ENCODE measurements at places on chromosomes 6 and 20.
A peak's percentile ranks its signal among the peaks of the same experiment; 100 is the strongest.

DNA sequence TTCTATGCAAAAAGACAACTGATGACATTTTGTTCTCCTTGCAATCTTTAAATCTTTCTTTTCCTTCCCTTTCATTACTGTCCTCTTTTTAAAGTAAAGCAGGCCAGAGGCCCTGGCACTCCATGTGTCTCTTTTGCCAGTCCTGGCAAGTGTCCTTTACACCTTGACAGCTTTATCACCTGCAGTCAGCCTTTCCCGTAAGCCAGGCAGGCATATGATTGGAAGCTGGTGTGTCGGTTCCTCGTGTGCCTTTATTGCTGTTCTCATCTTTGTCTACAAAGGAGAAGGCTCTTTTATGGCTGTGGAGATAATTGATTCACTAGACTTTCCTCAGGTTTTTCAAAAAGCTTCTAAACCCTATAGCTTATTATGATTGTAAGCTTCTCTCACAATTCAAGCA, 162.3 kb upstream of the FBXL4 start:
- no peak for DNase-seq

DNA sequence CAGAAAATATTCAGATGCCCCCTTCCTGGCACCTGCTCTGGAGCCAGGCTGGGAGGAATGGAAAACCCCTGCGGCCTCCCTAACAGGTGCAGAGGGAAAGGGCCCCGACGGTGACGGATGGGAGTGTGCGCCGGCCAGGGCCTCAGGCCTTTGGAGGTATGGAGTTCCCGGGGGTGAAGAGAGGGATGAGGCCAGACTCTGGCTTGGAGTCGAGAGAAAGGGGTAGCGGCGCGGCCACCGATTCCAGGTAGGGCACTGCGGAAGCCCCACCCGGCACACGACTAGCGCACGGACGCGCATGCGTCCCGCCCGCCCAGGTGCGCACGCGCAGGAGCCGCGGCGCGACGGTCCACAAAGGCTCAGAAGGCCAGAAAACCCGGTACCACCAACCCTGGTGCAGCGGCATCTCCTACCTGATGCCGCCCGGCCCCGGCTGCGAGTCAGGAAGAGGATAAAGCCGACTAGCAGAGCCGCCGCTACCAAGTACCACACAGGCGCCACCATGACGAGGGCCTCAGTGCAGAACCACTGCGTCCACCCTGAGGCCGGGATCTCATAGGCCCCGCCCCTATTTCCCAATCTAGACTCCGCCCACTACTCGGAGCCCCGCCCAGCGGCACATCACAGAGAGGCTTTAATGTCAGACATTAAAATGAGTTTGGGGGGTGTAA, at the start of gene DDRGK1:
Gene DDRGK1, minus strand, starts transcription at position 559 of the 671 bp plus-strand sequence. Its CDS starts 55 bp downstream, at position 504.
- DNase-seq = peak; percentile 84

DNA sequence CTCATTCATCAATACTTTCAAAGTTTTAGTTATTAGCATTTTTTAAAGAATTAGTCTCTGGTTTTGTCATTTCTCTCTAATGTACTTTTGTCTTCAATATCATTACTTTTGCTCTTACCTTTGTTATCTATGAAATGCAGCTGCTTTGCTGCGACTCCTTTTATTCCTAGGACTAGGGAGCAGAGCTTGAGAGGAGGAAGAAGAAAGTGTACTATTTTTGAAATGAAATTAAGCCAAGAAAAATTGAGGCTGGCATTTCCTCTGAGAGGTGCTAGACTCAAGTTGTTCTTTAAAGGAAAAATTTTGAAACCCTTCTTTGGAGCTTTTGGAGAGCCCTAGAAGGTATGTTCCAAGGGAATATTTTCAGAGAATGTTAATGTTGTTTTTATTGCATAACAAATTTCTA, 48.3 kb upstream of the MRAP2 start:
- DNase-seq = no peak

DNA sequence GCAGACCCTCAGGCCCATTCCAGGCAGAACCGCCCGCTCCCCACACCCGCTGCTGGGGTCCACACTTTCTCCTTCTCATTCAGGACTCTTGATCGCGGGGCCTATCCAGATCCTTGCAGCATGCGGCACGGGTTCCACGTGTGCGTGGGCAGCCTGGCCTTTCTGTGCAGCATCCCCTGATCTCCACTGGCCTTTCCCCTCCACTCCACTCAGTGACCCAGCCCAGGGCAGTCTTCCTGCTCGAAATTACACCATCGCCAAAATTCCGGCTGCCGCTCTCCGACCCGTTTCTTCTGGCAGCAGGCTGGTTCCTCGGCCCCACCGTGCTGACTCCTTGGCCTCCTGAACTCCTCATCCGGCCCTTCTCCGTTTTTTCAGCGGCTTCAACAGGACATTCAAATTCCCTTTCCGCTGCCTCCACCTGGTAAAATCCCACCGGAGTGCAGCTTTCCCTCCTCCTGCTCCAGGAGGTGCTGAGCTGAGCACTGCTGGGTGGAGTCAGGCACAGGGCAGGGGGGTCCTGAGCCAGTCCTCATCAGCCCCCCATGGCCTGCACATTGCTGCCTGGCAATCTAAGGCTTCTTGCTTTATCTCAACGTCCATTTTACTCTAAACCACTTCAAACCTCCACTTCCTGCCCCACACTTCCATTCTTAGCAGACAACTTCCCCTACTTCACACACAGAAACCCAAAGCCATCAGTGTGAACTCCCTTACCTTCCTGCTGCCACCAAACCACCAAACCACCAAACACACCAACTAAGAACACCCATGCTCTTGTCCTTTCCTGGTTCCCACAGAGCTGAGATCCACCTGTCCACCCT, 9.0 kb downstream of the SFT2D1 start:
- DNase-seq = no peak

- DNase-seq = no peak
Measured at GRCh38 chr6:129099696-129100095, 216.8 kb downstream of the LAMA2 start.

DNA sequence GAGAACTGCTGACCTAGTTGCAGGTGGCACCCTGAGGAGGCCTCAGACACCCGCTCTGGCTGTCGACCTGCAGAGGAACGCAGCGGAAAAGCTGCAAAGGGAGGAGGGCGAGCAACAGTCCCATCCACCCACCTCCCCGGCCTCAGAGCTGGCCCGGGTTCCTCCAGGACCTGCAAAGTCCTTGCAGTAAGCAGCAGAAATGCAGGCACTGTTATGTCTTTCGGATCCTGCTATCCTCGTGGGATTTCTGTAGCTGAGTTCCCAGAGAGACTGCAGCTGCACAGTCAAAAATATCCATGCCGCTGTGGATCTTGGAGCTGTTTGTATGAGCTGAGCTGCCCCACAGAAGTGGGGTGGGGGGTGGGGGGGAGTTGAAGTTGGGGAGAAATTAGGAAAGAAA, 251.3 kb downstream of the ANKRD60 start:
- no peak for DNase-seq

DNA sequence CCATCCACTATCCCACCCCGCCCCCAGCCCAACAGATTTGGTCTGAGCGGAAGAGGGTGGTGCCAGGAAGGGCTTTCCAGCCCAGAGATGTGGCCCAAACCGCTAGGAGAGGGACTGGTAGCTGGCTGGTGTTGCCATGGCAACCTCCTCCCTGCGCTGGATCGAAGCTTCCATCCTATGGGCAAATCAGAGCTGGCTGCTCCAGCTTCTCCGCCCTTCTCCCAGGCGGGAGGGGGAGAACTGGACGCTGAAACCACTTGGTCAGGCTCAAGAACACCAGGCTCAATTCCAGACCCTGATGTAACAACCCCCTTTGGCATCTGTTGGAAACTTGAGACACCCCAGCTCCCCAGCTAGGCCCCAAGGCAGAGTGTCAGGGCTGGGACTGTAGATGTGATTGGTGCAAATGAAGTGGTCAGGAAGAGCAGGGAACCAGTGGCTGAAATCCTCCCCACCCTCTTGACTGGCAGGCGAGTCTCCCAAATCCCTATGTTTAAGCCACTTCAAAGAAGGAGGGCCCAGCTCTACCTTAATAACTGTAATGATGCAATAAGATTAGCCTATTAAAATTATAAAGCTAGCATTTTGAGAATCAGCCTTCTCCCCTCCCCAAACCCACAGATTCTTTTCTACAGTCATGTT, 4.2 kb downstream of the RIMS4 start:
- no peak for DNase-seq

- no peak for DNase-seq
Measured at GRCh38 chr20:51359401-51359800, 183.1 kb downstream of the NFATC2 start.

- DNase-seq = peak; percentile 82
Measured at GRCh38 chr6:101085327-101085726, 204.2 kb upstream of the ASCC3 start.

- no peak for DNase-seq
Measured at GRCh38 chr6:36719126-36719525, 21.5 kb downstream of the RAB44 start.

GRCh38 chr20:48025051-48025515, 239.8 kb upstream of the SULF2 start:
- no peak for DNase-seq

GRCh38 chr6:104527761-104528415, 331.8 kb downstream of the HACE1 start:
- no peak for DNase-seq

- DNase-seq = no peak
Measured at GRCh38 chr6:31270788-31271640, 878 bp downstream of the HLA-C start.

- no peak for DNase-seq
Measured at GRCh38 chr6:143223895-143224294, 163.2 kb downstream of the AIG1 start.

DNA sequence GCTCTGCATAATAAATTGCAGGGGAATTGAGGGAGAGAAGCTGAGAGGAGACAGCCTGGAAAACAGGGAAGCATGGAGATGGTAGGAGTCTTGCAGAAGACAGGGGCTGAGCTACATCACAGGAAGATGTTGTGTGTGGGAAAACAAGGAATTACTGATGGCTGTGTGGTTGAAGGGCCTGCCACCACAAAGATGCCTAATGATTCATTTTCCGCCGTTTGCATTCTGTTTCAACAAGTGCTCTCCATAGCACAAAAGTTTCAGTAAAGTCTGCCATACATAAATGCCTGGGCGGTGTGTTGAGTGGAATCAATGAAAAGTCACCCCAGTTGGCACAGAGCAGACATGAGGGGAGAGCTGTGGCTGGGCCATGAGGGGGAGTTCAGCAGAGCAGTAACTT, 5.6 kb upstream of the KLHL31 start:
- DNase-seq = no peak

DNA sequence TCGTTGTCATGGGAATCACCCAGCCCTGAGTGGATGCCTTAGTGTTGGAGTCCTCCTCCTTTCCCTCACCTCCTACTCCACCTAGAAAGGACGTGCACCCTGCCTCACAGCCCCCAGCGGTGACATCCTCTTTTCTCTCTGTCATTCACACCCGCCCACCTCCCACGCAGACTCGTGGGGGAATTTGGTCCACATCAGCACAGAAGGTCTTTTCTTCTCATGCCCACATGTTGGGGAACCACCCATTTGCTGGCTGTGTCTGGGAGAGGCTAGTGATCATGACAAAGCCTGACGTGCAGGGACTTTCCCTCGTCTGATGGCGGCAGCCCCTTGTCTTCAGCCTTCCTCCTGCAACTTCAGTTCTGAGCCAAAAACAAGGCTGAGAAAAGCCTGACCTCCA, 96.0 kb upstream of the CNKSR3 start:
- no peak for DNase-seq

GRCh38 chr20:1775117-1775516, 117.5 kb upstream of the SIRPG start:
- no peak for DNase-seq

GRCh38 chr6:149052350-149053106, 265.0 kb upstream of the TAB2 start:
- DNase-seq = no peak

DNA sequence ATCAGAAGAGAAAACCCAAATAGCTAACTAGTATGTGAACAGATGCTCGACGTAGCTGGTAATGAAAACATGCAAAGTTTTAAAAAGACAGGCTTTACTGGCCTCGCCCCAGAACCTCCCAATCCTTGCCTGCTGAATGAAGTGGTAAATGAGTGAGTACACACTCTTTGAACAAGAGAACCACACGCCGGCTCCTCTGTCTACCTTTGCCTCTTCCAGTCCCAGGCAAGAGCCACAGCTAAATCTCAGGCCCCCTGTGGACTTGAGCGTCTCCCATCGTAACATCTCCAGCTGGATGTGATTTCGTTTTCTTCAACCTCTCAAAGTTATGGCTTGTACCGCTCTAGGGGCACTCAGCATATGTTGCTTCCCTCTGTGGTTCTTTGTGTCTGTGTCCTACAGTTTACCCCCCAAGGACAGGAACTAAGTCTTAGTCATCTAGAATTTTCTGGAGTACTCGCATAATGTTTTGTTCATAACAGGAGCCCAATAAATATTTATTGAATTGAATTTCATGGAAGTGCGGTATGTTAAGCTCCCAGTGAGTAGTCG, 153.2 kb upstream of the TAB2 start:
- no peak for DNase-seq

DNA sequence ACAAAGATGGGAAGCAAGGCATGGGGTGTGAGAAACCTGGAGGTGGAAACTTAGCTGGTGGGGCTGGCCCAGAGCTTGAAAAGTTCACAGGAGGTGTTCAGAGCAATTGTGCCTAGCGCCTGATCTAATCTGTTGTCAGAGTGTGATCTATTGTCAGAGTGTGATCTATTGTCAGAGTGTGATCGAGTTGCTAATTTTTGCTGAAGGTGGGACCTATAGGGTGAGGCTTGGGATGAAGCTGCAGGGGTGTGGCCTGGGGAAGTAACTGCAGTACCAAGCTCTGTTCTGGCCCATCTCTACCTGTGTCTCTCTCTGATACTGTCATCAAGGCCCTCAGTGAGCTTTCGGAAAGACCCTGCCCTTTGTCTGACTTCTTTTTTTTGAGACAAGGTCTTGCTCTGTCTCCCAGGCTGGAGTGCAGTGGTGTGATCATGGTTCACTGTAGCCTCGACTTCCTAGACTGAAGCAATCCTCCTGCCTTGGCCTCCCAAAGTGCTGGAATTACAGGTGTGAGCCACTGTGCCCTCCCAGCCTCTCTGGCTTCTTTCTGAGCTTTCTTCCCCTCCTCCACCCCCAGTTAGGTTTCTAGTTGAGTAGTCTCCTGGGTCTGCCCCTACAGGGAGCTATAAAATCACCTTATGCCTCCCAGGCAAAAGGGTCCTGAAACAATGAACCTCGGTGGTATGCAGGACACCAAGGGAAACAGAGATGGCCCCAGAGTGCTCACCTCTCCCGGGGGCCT, 150.8 kb upstream of the RNF24 start:
- peak; percentile 81 for DNase-seq

DNA sequence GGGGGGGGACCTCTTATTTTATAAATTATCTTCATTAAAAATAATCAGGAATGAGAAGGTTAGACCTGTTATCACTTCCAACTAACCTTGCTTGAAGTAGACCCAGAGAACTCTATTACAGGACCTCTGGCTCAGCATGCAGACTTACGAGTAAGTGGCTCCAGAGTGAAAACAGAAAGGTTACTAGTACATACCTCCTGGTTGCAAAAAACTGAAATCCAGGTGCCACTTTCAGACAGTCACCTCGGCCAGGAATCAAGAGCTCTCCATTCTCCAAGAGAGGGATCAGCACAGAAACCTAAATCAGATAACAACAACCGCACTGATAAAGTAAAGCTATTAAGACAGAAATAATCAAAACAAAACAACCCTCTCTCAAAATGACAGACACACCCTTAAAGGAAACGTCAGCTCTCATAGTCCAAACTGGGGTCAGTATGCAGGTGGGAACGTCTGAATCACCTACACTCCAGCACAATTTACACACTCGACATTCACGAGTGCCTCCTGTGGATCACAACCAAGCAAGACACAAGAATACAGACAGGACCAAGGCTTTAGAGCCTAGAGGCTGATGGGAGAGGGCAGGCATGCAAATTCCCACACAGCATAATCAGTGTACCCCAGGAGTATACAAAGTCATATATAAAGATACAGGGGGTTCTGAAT, 31.8 kb downstream of the MDN1 start:
- DNase-seq = no peak
